ENCODE measurements at places on chromosomes 4 and X.

DNA sequence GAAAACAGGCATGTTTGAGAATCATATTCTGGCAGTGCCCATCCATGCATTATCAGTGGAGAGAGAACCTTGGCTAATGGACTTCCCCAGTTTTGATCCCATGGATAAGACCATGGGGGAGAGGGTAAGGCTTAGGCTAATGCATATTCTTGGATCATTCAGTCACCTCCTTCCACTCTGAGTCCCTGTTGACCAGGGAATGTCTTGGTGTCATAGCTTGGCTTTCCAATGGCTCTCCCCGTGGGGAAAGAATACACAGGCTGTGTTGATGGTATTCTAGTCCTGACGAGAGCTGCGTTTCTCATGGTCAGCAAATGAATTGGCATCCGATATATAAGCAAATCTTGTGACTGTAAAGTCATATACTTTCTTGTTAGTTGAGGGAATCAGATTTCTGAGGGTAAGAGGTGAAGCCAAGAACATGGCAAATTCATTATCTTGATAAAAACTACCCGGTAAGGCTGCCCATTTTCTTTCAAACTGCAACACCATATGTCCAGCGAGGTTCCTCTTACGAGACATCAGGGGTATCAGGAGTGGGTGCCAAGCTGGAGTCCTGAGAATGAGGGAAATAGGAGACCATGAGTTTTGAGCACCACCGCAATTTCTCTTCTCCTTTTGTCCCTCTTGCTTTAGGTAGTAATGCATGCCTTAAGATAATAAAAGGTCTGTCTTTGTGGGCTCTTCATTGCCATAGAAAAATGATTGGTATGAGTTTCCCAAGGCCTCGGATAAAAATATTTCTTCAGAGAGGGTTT lies 18.0 kb downstream of the RHOH start:
- DNase-seq: no peak

- DNase-seq: no peak
These were observed 8.1 kb downstream of the RPL9 start for GRCh38 chr4:39450618-39451017.

DNA sequence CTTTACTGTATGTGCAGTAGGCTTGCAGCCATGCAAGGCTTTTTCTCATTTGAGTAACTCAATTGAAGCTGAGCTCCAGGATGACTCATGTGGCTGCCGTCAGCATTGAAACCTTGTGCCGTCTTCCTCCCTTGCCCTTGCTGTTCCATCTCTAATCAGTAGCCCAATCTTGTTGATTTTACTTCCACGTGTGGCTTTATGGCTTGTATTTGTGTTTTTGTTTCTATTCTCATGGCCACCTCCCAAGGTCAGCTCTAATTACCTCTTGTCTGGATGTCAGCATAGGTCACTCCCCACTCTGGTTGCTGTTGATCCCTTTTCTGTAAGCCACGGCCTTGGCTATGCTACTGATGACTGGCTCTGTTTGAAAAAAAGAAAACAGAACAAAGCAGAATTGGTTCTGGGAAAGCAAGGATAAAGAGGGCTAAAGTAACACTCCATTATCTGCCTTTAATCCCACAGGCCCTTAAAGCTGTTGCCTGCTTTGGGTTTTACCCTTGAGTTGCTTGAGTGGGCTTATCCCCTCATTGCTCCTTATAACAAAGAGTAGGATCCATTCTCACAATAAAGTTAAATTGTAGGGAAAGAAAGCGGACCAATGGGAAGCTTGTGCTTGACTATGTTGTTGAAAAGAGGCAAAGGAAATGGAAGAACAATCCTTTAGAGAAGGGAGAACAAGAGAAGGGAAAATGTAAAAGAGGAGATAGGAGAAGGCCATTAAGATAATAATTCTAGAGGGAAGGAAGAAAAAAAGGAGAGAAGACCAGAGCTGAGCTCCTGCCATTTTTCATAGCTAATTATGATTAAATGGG lies 173.9 kb upstream of the PGRMC2 start:
- no peak for DNase-seq

DNA sequence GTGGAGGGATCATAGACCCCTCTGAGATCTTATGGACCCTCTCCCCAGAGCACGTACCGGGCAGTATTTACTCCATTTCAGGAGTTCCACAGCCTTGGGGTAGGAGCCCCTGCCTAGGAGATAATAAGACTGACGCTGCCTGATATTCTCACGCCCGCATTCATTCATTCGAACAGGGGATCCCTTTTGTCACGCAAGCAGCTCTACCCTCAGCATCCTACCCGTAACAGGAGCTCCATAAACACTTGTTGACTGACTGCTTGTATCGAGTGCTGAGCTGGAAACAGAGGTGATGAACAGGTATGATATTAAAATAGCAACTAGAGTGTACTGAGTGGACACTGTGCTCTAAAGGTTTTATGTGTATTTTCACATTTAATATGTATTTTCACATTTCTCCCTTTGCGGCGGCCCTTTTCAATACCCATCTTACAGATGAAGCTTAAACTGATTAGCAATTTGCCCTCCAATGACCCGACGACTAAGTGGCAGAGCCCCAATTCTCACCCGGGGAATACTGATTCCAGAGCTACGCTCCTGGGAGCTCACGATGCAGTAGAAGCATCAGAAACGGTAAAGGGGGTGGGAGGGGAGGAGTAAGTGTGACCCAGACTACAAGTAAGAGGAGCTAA lies 888 bp downstream of the RAB28 start:
- peak; percentile 4 for DNase-seq

DNA sequence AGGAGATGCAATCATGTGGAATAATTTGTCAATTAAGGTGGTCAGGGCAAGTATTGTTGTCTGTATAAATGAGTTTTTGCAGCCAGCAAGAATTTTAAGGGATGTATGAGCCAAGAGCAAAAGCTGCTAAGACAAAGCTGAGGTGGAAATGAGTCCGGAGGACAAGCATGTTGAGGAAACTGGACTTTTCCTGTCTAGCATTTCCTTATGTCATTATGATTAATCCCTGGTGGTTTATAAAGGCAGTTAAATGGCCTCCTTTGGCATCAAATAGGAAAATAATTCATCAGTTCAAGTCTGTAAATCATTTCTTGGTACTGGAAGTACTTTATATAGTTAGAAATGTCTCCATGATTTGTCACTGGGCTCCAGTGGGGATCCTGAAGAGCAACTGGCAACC lies 61.6 kb upstream of the TEX13A start:
- no peak for DNase-seq

GRCh38 chrX:7654316-7654715 lies 188.7 kb upstream of the VCX start:
- no peak for DNase-seq

DNA sequence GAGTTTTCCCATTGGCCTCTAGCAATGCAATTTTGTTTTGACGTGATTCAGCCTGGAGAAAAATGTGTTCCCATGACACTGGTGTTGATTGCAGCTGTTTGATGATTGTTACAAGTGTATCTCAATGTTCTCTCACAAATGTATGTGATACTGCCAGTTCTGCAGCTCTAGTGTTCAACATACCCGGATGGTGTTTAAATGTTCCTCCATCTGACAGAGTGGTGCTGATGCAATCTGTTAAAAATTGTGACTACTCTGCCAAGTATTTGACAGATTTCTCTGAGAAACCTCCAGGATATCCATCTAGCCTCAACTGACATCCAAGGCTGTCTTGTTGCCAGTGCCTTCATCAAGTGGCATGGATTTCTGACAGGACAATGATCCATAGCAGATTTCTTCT lies 657.2 kb upstream of the DIAPH2 start:
- DNase-seq: no peak

- no peak for DNase-seq
These were observed 11.5 kb upstream of the TLR1 start for GRCh38 chr4:38815885-38816782.

DNA sequence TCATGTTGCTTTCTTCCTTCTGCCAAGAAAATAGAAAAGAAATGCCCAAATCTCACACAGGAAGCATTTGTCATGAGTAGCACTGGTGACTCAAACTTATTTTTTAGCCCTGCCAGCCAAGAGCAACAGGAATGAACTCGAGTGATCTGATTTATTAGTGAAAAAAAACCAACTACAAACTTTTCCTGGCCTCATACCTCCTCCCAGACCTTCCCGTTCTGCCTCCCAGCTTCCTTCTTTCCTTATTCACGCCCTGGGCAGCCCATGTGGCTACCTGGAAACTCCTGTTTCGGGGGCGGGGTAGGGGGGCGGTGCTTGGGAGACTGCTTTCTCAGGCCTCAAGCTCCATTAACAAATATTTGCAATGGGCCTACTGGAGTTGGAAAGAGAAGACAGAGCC lies 178.5 kb downstream of the NHS start:
- no peak for DNase-seq

- DNase-seq: peak; percentile 12
These were observed 7.5 kb upstream of the PDLIM3 start for GRCh38 chr4:185542626-185543315.

GRCh38 chr4:153790962-153791551 lies 2.2 kb upstream of the SFRP2 start:
- DNase-seq: peak; percentile 78

- no peak for DNase-seq
These were observed 722.4 kb downstream of the RAB28 start for GRCh38 chr4:12761694-12762093.

- DNase-seq: no peak
These were observed 60.6 kb downstream of the OPHN1 start for GRCh38 chrX:68372665-68373064.

GRCh38 chr4:53981567-53981966 lies 82.8 kb downstream of the CHIC2 start:
- DNase-seq: no peak

DNA sequence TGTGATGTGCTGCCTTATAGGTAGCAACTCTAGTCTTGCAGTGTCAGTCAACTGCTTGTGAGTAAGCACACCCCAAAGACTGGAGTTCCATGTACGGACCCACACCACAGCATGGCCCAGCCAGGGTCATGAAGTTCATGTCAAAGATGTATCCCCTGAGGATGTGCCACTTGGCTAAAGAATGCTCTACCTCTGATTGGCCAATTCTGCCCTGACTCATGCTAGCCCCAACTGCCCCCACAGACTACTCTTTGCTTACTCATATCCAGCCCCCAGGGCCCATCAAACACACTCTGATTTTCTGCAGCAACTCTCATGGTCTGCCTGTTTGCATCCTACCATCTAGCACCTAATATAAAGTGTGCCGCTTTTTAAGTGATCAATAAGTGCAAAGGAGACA lies 62.5 kb downstream of the CHRDL1 start:
- no peak for DNase-seq

GRCh38 chr4:16858275-16858752 lies 40.1 kb downstream of the LDB2 start:
- no peak for DNase-seq

All from nephron progenitor cell (in vitro differentiated cells).